ENCODE measurements at places on chromosomes 12 and 14.

DNA sequence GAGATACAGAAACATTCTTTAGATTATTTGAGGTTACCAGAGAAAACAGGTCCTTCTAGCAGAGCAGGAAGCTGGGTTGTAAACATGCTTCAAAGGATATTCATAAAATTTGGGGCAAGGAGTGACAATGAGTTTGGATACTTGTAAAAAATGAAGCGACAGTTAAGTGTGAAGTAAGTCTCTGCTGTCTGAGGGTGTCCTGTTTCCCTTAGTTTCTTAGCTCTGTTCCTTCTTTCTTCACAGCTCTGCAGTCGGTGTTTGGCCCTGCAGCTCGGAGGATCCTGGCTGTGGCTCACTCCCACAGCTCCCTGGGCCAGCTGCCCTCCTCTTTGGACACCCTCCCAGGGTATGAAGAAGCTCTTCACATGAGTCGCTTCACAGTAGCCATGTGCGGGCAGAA, 10.8 kb downstream of the TMEM52B start:
- DNase-seq: no peak

DNA sequence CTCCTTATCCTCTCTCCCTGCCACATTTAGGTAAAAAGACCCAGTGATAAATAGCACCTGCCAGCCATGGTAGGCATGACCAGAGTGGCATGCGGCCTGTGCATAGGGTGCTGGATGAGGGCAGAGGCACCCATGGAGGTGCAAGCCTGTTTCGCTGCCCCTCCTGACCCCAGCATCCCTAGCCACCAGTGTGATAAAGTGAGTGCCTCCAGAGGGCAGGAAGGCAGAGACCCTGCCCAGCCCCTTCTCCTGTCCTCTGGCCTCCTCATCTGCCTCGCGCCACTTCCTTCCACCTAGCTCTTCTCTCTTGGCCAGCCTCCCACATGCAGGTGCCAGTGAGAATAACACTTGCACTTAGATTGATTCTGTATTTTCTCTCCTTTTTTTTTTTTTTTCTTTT, 108.3 kb upstream of the FUT8 start:
- no peak for DNase-seq

GRCh38 chr12:15525441-15525840, 203.1 kb downstream of the PTPRO start:
- DNase-seq: no peak

GRCh38 chr12:82600379-82600778, 86.3 kb upstream of the TMTC2 start:
- no peak for DNase-seq

GRCh38 chr12:26187014-26187798, 8.2 kb upstream of the SSPN start:
- DNase-seq: no peak

GRCh38 chr14:67187826-67188225, 1.4 kb upstream of the GARIN2 start:
- DNase-seq: no peak

DNA sequence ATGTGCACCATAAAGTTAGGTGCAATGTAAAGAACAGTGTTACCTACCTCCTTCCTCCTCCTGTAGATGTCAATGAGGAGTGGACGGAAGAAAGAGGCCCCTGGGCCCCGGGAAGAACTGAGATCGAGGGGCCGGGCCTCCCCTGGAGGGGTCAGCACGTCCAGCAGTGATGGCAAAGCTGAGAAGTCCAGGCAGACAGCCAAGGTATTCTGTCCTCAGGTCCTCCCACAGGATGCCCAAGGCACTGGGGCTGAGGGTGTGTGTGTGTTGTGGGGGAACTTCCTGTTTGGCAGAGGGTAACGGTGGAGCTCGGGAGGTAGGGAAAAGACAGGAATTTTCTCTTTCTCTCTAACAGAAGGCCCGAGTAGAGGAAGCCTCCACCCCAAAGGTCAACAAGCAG, 6.4 kb downstream of the ATN1 start:
- DNase-seq: no peak

GRCh38 chr12:12008931-12009611, 61.7 kb upstream of the BCL2L14 start:
- no peak for DNase-seq

DNA sequence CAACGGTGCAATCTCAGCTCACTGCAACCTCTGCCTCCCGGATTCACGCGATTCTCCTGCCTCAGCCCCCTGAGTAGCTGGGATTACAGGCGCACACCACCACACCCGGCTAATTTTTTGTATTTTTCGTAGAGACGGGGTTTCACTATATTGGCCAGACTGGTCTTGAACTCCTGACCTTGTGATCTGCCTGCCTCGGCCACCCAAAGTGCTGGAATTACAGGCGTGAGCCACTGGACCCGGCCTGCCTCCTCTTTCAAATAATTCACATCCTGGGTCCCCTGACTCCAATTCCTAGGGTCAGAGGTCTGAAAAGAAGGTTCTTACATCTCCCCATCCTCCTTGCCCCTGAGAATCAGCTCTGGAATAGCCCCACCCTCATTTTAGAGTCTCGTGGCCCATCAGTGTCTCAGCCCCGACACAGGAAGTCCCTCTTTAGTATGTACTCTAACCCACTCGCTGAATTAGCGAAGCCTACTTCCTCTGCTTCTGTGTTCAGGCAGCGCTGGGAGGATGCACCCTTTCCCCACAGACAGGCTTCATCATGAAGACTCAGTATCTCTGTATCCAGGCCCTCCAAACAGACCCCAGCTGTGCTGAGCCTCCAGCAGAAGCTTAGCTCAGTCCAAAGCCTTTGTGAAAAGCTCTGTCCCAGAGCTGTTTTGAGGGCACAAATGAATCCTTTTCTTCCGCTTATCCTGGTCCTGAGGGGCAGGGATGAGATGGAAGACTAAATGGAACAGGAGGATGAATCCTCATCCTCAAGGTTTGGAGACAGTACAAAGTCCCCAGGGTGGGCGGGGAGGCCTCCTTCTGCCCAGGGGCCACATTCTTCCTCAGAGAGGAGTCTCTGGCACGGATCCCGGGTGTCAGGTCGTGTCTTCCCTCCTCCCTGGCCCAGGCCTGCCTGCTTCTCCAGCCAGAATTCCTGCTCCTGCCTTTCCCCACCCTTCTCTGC, 3.5 kb downstream of the LPAR5 start:
- DNase-seq: no peak

DNA sequence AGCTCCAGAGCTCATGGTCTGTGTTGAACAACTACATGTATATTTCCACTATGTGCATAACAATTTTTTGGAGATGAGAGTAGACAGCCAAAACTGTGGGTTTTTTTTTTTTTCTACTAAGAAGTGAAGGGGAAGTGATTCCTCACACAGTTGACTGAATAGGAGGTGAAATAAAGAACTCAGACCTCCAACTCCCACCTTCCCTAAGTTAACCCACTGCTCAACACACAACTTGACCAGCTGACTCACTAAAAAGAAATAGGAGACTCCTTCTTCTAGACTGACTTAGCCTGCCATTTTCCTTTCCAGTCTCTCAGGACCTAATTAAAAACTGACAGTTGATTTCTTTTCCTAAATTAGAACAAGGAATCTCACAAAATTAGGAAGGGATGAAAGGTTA, 1.7 kb downstream of the M6PR start:
- no peak for DNase-seq

DNA sequence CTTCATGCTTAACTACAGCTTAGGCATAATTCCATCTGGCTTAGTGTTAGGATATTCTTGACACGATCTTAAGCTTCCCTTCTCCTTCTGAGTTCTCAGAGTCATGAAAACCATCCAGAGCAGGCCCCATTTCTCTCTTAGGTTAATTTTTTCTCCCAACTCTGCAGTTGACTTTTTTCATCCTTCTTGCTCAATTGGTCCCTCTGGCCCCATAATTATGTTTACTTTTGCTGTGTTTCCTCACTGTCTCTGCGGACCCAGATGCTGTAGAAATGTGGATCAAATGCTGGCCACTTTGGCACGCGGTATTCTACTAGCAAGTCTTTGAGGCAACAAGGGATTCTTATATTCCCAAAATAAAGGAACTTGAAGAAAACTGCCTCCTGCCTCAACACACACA, 9.5 kb downstream of the TMEM132C start:
- no peak for DNase-seq

DNA sequence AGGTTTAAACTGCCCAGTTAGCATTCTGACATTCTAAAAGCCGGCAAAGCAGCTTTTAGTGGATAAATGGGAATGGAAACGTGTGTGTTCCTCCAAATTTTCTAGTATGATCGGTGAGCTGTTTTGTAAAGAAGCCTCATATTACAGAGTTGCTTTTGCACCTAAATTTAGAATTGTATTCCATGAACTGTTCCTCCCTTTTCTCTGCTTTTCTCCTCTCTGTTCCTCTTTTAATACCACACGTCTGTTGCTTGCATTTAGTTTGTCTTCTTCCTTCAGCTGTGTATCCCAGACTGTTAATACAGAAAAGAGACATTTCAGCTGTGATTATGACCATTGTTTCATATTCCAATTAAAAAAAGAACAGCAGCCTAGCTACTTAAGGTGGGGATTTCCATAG, 10.7 kb downstream of the DYRK2 start:
- no peak for DNase-seq

GRCh38 chr12:56520506-56520905, 1.1 kb upstream of the RBMS2 start:
- no peak for DNase-seq

- no peak for DNase-seq
Observed at GRCh38 chr12:45839917-45840316, 110.4 kb downstream of the ARID2 start.

DNA sequence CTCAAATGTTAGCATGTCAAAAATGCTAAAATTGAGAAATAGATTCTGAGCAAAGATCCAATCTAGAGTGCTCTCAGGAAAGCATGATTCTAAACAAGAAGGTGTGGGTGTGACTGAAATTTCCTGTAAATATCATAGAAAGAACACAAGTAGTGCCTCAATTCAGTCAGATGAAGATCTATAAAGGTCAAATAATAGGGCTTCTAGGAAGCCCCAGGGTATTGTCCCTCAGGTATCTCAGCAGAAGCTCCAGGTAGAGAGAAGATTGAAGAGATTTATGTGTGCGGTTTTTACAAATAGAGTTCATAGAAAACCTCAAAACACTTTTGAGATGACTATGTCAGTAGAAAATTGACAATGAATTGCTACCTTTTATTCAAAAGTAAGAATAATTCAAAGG, 13.0 kb downstream of the KLRD1 start:
- no peak for DNase-seq

GRCh38 chr14:103141117-103141796, 18.0 kb downstream of the TNFAIP2 start:
- DNase-seq: no peak

GRCh38 chr12:83575326-83575725, 888.6 kb downstream of the TMTC2 start:
- no peak for DNase-seq

- DNase-seq: no peak
Observed at GRCh38 chr12:12481631-12482030, 81.0 kb downstream of the DUSP16 start.

DNA sequence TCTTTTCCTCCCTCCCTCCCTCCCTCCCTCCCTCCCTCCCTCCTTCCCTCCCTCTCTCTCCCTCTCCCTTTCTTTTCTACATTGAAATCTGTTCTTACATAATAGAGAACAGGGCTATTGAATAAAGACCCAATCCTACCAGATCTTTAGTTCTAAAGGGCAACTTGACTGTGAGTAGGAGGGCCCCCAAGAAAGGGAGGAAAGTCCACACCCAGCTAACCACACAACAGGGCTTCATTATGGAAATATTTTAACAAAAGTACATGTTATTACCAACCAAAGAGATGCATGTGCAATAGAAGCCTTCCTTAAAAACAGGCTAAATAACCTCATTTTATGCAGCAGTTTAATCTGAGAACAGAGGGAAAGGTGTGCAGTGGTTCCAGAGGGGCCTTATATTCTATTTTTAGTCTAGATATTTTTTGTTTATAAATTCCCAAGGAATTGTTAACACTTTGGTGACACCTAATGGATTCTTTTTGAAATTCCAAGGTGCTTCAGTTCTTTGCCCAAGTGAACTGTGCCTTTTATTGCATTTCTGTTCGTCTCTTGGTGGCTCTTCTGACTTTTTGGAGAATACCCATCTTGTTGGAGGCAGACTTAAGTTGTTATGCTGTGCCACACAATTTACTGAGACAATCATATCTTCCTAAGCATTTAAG, 63.0 kb downstream of the GNS start:
- no peak for DNase-seq

DNA sequence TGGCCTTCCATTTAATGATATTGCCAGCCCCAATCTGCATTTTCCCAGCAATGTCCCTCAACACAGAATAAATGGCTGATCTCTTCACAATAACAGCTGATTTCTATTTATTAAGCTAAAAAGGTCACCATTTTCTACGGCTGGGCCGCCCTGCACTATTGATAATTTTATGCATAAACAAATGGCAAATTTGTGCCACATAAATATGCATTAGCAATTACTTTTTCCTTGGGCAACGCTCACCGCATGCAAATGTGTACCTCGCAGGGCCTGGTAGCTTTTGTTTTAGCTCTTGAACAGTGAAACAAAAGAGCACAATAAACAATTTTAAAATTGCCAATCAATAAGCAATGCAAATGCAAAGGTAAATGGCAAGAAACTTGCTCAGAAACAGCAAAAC, 331.9 kb upstream of the SOX5 start:
- DNase-seq: no peak

GRCh38 chr14:95127531-95127911, 29.8 kb downstream of the DICER1 start:
- DNase-seq: no peak

DNA sequence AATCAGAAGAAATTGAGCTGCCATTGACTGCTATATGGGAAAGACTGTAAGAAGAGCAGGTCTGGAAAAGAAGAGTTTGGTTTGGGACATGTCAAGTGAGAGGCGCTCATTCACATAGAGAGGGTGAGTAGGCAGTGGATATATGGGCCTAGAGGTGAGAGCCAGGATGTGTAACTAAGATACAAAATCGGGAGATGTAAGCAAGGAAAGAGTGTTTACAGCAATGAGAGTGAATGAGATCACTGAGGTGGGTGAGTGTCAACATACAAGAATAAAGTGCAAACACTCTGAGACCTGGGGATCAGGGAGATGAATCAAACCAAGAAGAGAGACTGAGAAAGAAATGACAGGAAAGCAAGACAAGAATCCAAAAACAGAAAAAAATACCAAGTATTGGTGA, 58.0 kb upstream of the RTRAF start:
- DNase-seq: no peak

DNA sequence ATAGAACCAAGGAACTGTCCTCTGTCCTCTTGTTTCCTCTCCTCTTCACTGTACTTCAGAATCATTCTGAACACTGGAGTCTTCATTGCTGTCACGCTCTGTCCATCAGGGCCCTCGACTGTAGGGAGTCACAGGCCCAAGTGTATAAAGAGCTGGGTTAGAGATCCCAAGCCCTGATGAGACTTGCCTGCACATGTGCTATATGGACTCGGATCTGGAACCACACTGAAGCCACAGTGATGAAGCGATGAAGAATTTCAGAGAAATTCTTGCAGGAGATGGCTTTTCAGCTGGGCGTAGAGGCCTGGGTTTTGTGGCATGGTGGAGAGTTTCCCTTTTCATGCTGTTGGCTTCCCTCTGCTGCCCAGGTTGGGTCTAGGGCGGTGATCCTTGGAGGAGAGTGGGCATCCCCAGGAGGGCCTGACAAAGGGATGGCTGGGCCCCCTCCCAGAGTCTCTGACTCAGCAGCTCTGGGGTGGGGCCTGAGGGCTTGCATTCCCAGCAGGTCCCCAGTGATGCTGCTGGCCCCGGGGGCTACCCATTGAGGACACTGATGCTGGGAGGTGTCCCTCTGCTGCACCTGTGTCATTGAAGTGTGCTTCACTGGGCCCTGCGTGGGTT, 39.6 kb upstream of the YY1 start:
- no peak for DNase-seq
